GM13977 (cell line): ENCODE measurements at places on chromosomes 5 and 9.

DNA sequence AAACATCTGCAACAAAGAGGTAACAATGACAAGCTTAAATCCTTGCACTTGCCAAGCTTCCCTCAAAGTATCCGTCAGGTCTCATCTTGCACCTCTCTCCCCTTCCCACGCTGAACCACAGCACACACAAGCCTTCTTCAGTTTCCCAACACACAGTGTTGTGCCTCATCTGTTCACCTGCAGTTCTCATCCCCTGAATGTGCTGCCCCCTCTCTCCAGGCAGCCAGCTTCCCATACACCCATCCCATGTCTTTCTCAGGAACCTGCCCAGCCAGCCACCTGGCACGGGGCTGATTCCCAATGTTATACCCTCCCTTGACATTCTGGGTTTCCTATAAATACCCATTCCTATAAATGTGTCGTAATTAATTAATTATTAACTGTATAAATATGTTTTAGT is 314.8 kb downstream of the PRELID2 start:
- DNase-seq: no peak

GRCh38 chr9:111839387-111839786 is 44.6 kb upstream of the SHOC1 start:
- peak; percentile 44 for DNase-seq

DNA sequence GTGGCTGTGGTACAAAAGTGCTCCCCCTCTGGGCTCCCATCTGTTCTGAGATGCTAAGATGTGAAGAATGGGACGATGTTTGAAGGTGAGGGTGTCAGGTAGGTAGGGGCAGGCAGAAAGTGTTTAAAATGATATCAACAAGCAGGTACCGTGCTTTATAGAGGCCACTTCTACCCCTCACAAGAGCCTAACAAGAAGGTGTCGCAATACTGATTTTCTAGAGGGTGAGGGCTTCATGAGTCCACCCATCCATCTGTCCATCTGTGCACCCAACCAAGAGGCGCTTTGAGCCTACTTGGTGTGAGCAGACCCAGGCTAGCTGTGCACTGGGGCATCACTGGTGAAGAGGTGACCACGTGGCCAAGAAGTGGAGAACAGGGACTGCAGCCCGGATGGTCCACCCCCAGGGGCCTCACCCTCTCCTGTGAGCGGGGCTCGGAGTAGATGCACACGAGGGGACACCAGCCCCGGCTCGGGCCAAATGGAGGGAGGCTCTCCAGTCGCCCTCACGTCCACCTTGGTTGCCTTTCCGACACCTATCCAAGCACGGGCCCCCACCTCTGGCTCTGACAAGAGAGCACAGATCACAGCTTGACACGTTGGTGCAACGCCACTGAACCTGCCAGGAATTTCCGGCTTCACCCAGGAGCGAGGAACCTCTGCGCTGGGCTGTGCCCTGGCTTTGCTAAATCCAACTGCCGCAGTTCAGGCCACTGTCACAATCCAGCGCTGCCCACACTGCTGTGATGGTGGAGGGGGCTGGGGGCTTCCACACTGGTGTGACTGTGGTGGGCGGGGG is 34.5 kb downstream of the CRB2 start:
- no peak for DNase-seq

DNA sequence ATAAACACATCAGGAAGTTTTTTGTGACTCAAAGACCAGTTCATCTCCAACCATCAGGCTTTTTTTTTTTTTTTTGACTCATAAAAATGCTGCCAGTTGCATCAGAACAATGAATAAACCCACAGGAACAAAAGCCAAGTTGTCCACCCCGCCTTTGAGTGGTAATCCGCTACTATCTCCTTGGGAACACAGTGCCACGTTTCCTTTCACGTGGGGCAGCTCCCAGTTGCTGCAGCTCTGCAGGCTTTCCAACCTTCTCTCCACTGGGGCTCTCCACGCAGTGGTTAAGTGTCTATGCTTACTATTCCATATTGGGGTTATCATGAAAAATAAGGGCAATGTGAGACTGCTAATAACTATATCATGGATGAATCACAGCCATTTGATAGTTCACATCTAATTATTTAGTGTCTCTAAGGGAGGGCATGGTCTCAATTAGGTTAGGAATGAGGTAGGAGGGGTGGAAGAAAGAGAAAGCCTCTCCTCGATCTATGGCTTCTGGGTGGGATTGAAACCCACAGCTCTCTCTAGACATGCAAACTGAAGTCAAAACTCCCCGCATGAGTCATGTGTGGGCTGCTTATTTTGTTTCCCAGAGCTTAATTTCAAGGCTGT is 55.8 kb upstream of the ACTBL2 start:
- DNase-seq: no peak

DNA sequence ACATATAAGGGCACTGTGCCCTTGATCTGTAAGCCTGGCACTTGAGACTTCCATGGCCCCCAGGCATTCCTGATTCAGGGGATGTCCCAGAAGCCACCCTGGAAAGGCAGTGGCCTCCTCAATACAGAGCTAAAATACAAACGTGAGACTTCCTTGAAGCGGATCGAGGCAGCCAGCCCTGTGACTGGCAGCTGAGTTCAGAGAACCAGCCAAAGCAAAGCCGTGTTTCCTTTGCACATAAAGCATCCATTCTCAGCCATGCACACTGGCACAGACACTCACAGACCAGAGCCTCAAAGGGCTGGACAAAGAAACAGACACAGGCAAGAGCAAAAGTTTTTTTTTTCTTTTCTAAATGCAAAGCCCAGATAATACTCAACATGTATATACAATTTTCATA is 18.8 kb upstream of the CPEB4 start:
- DNase-seq: no peak

DNA sequence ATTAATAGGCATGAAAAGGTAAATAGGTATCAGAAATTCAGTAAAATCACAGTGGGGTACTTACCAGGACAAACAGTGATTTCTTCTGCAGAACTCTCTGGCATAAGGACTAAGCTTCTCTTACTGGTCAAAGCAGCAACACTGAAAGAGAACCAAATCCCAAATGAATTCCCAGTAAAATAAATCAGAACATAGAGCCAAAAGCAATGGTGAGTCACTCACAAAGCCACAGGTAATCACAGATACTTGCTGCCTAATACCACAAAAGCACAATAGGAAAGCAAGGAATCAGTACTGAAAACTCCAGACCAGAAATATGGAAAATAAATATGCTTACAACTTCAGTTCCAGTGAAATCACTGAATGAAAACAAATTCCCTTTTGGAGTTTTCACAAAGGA is 50.7 kb downstream of the UIMC1 start:
- no peak for DNase-seq

GRCh38 chr5:177479774-177480173 is 6.3 kb upstream of the DBN1 start:
- DNase-seq: no peak

GRCh38 chr9:134659688-134660131 is 18.1 kb downstream of the COL5A1 start:
- no peak for DNase-seq

GRCh38 chr5:145160679-145161078 is 674.5 kb downstream of the PRELID2 start:
- no peak for DNase-seq

- DNase-seq: no peak
These were observed 54.7 kb downstream of the SREK1 start for GRCh38 chr5:66198837-66199236.

- DNase-seq: no peak
These were observed 153.5 kb upstream of the STK32A start for GRCh38 chr5:147081311-147081764.

DNA sequence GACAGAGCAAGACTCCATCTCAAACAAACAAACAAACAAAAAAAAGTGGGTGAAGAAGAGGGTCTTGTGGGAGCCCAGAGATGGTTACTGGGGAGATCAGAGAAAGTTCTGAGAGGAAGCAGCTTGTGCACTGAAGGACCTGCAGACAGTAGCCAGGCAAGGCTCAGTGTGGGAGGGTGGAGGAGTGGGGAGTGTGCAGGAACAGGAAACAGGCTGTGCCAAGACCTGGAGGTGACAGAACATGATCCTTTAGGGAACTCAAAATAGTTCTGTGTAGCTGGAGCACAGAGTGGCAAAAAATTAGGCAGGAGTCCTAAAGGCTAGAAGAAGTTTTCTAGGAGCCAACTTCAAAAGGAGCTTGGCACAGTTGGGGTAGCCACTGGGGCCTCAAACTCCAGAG is 19.2 kb upstream of the NANS start:
- DNase-seq: no peak

- DNase-seq: no peak
These were observed 81.9 kb downstream of the RAPGEF1 start for GRCh38 chr9:131657940-131658339.

- peak; percentile 12 for DNase-seq
These were observed 28.3 kb upstream of the TGFBR1 start for GRCh38 chr9:99076483-99077171.

DNA sequence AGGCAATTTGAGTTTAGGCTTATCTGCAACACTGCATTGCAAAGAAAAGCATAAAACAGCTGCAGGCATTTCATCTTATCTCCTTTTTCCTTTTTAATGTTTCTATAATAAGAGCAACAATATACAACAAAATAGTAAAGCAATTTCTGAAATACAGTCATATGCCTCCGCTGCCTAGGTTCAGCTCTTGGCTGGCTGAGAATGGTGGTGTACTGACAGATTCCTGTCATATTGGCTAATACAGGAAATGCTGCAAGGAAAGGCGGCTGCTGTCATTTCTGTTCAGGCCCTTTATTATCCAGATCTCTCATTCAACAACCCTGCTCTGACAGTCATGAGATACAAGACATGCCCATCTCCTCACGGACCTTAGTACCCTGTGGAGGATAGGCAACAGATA is 677.0 kb downstream of the TAF11L14 start:
- no peak for DNase-seq

DNA sequence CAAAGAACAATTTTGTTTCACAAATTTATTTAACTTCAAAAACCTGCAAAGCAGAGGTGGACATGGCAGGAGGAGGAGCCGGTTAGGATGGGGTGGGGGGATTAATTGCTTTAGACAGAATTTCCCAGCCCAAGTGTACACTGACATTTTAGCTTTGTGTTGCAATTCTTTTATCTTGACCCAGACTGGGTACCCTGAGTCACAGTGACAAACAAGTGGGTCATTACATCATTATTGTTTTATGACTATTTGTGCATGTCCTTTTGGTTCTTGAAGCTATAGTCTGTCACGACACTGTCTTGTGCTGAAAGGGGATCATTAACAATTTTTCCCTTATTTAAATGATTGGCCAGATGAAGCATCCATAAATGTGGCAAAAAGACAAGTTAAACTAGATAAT is 84.5 kb upstream of the VCAN start:
- no peak for DNase-seq

- peak; percentile 31 for DNase-seq
These were observed 1.3 kb downstream of the SEMA6A start for GRCh38 chr5:116573279-116573701.

DNA sequence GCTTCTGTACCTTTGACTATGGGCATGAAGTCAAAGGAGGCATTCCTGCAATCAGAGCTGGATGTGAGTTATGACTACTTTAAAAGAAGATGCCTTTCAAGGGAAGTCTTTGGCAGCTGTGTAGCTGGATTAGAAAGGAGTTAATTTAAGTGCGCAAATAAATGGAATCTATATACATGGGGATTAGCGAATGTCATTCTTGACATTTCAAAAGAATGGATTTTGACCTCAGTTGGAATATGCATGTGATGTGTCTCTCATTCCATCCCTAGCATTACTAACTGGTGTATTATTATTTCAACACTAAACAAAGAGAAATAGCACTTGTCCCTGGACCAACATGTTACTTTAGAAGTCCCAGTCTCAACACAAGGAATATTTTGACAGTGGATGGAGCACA is 359.6 kb upstream of the SLC24A2 start:
- DNase-seq: no peak

GRCh38 chr5:143056339-143056704 is 286.1 kb downstream of the ARHGAP26 start:
- no peak for DNase-seq

GRCh38 chr5:372996-373709 is 51.6 kb downstream of the AHRR start:
- DNase-seq: no peak

- no peak for DNase-seq
These were observed 37.3 kb upstream of the TJP2 start for GRCh38 chr9:69136779-69137178.

- DNase-seq: no peak
These were observed 368.7 kb upstream of the ZNF608 start for GRCh38 chr5:125115195-125115525.

GRCh38 chr5:124519396-124519795 is 227.0 kb downstream of the ZNF608 start:
- DNase-seq: no peak

DNA sequence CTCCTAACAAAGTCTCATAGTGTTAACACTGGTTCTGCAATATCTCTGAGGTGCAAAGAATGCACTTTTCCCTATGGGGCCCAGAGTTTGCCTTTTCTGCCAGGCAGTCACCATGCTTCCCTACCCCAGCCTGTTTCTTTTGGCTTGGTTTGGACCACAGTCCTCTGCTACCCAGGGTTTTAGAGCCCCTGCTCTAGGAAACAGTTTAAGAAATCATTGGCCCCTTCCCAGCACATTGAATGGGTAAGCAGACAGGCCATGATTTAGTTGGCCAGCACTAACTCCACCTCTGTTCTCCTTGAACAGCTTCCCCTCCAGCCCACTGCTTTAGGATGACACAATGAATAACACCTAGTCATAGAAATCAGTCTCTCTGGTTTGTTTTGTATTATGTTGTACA is 73.2 kb downstream of the UBAP1 start:
- DNase-seq: no peak

DNA sequence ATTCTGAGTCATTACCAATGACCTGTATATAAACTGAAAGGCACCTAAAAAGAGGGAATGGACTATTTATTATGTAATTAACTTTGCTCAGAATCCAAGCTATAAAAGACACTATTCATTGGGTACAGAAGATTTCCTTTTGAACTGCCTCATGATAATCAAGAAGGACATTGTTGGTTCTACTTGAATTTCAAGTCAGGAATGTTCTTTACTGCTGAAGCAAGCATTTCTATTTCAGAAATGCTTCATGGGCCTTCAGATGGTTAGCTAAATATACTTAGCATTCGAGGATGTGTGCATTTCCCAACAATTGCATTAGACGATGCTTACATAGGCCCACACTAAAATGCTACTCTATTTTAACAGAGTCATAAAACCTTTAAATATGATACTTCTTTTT is 658.2 kb upstream of the DMAC1 start:
- no peak for DNase-seq

GRCh38 chr9:133945977-133946753 is 46.0 kb downstream of the VAV2 start:
- no peak for DNase-seq

- no peak for DNase-seq
These were observed 28.8 kb downstream of the SLC25A25 start for GRCh38 chr9:128096616-128097536.
